ENCODE measurements at places on chromosomes 4 and X. TPM values are rescaled to one million over a fixed set of nuclear protein-coding genes. Genes with fewer than 3 reads are reported as not detected.

Gene PRR32
- total RNA-seq = not detected

Gene PAGE2B
- total RNA-seq = not detected

Gene MAB21L2
- 4.2 TPM for total RNA-seq

Gene ARHGEF38
- not detected for total RNA-seq

Gene GALNTL6
- total RNA-seq = not detected

Gene GRK4
- total RNA-seq = 13.4 TPM

Gene PLP1
- total RNA-seq = 1.2 TPM

Gene CC2D2A
- 31.5 TPM for total RNA-seq

DNA sequence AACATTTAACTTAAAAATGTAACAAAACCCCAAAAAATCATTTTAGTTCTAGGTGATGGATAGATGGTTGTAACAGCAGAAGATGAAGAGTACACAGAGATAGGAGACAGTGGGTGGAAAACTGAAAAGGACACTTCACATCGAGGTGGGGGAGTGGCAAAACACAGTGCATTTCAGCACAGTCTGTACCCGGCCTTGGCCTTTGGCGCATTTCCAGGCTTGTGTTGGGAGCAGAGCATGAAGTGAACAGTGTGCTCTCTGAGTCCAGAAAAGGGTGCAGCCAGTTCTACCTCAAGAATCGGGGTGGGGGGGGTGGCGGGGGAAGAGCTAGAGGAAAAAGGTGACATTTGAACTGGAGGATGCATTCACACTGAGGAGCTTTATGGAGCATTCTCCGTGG, 4.3 kb downstream of the TSPYL2 start:
- no peak overlapping the region for H3K4me3 ChIP-seq
- H3K27ac ChIP-seq = no peak overlapping the region
- H3K4me1 ChIP-seq = peaks cover 48% of the 10 kb centered on the region
- peaks cover 11% of the 10 kb centered on the region for H3K36me3 ChIP-seq
- DNase-seq = no peak

DNA sequence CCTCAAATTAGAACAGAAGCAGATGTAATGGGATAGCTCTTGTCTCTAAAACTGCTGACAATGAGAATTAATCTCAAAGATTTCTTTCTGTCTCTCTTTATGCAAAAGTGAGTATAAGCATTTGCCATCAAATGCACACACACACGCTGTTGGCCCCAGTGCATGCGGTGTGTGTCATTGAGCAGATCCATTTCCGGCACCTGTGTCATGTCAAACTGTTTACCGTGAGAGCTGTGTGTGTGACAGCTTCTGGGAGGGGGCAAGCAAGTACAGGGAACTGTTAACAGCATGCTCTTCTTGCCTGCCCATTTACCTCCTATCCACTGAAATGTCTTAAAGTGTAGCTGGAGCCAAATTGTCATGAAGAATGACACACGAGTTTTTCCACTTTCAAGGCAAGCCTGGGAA, 297.9 kb upstream of the FAT4 start:
- no peak for DNase-seq
- H3K4me1 ChIP-seq = peaks cover 14% of the 10 kb centered on the region
- no peak overlapping the region for H3K27ac ChIP-seq
- H3K4me3 ChIP-seq = no peak overlapping the region
- peaks cover 2% of the 10 kb centered on the region for H3K36me3 ChIP-seq

- H3K36me3 ChIP-seq = no peaks in the 10 kb centered on the region
- no peaks in the 10 kb centered on the region for H3K4me1 ChIP-seq
- peaks cover 31% of the 10 kb centered on the region for H3K27me3 ChIP-seq
- H3K4me3 ChIP-seq = no peak overlapping the region
- peak; percentile 67 for DNase-seq
- no peak overlapping the region for H3K27ac ChIP-seq
Measured at GRCh38 chr4:6378493-6379445, 93.6 kb downstream of the PPP2R2C start.

- H3K27ac ChIP-seq = no peak overlapping the region
- H3K4me1 ChIP-seq = no peaks in the 10 kb centered on the region
- no peak overlapping the region for H3K4me3 ChIP-seq
- DNase-seq = no peak
- H3K27me3 ChIP-seq = peaks cover 2% of the 10 kb centered on the region
Measured at GRCh38 chrX:132001127-132001526, 22.0 kb upstream of the STK26 start.

- peaks cover 27% of the 10 kb centered on the region for H3K4me1 ChIP-seq
- H3K27me3 ChIP-seq = no peaks in the 10 kb centered on the region
- peak overlapping the region; percentile 55 for H3K27ac ChIP-seq
Measured at GRCh38 chr4:113222471-113222870, 173.0 kb downstream of the ANK2 start.

- H3K36me3 ChIP-seq = no peaks in the 10 kb centered on the region
- DNase-seq = no peak
- H3K4me3 ChIP-seq = no peak overlapping the region
- H3K27ac ChIP-seq = no peak overlapping the region
- peaks cover 5% of the 10 kb centered on the region for H3K27me3 ChIP-seq
Measured at GRCh38 chr4:167842487-167842886, 249.8 kb upstream of the ANXA10 start.

Data from chondrocyte (in vitro differentiated cells).